Activated CD4-positive, alpha-beta T cell treated with anti-CD3 and anti-CD28 coated beads, Interleukin-2, amount 50 U/mL, for 16 hours (primary cell): ENCODE measurements at places on chromosomes 13 and 19.

DNA sequence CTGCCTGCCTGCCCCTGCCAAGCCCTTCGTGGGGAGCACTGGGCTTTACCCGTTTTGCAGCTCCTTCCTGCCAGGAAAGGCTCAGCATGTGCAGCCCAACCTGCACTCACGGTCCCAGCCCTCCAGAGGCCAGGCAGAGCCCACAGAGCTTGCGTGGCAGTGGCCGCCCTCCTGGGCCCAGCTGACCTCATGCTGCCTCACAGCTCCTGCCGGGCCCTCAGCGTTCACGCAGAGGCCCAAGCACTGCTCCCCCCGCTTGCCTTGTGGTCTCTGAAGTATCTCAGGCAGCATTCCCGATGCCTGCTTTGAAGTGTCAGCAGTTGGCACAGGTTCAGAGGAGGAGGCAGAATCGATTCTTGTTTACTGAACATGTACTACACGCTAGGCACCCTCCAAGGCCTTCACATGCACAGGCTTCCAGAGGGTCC lies 32.5 kb downstream of the CAPN12 start:
- DNase-seq, result no peak

DNA sequence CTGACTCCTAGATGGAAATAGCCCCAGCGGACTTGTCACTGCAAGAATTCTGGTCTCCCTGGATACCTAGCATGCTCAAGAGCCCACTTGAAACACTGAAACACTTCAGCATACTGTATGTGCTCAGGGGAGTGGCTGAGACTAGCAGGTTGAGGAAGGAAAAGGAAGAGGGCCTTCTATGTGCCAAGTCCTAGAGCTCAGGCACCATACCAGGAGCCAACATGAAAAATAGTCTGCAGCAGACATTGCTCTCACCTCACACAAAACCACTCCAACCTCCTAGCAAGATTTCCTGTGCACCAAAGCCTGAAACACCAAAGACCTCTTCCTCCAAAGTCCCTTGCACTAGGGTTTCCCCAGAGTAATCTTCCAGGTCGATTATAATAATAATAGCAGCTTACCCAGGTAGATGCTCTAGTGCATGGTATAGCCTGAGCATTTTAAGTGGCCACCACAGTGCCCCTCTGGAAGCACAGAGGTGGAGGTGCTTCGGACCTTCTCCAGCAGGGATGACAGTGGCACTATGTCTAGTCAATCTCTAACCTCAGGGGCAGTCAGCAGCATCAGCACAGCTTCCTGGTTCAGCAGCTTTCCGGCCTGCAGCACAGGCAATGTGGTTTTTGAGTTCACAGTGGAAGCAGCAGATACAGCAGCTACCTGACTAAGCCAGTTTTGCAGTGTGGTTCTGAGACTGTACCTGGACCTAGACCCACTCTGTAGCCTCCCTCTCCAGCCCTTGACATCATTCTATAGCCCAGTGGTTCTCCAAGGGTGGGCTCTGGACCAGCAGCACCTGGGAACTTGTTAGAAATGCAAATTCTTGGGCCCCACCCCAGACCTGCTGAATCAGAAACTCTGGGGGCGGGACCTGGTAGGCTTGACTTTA lies 45.6 kb upstream of the UBE2L5 start:
- peak; percentile 85 for DNase-seq

DNA sequence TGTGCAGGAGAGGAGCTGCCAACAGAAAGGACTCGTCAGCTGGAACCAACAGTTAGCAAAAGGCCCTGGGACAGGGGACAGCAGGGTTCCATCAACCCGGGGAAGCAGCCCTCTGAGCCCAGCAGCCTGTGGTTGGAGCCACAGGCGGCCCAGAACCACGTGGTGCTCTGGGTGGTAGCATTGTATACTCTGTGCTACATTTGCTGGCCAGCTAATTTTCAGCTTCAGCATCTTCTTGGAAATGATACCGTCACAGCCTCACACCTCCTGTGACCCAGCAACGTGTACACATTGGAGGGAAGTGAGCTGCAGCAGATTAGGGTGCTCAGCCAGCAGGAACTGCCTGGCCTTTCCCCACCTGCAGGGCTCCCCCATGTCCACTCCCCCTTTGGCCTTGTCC lies 13.1 kb upstream of the MTIF3 start:
- DNase-seq, result no peak

DNA sequence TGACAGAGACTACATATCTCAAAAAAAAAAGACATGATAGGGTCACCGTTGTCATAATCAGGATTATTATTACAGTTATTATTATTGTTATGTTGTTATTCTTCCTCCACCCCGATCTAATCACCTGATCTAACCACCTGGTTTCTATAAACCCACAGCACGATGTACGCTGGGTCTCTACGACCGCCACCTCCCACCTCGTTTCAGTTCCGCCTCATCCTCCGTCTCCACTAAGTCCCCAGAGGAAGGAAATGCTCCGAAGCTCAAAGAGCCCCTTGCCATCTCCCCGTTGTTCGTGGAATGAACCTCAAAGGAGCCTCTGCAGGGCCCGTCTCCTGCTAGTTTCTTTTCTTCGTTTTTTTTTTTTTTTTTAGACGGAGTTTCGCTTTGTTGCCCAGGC lies 15.9 kb upstream of the MEIS3 start:
- peak; percentile 50 for DNase-seq

DNA sequence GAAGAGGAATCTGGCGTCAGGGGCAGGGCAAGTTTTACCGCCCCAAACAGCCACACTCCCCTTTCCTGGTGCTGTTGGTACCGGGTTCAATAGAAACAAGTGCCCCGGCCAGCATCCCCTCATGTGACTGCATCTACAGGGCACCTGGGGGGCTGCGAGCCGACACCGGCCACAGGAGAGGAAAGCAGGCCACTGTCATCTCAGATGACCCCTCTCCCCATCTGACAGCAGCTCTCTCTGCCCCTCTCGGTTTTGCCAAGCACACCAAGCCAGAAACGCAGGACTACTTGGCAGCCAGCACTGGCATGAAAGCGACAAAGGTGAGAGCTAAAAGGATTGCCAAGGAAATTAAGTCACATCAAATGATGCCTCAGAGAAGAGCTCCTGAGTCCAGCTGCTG lies 37.1 kb downstream of the MLLT1 start:
- no peak for DNase-seq

- no peak for DNase-seq
Measured at GRCh38 chr13:30715837-30716236, 19.5 kb upstream of the ALOX5AP start.

GRCh38 chr13:48486362-48486761 lies 46.5 kb downstream of the RCBTB2 start:
- no peak for DNase-seq

GRCh38 chr19:45577111-45577905 lies 7.3 kb downstream of the OPA3 start:
- DNase-seq, result no peak

- peak; percentile 27 for DNase-seq
Measured at GRCh38 chr13:77565635-77566034, 30.1 kb downstream of the SCEL start.

- DNase-seq, result no peak
Measured at GRCh38 chr13:59638404-59638803, 525.3 kb downstream of the DIAPH3 start.

- DNase-seq, result no peak
Measured at GRCh38 chr13:20363603-20364002, 131.5 kb upstream of the GJB6 start.

GRCh38 chr19:51702825-51703574 lies 9.9 kb downstream of the SPACA6 start:
- DNase-seq, result no peak

DNA sequence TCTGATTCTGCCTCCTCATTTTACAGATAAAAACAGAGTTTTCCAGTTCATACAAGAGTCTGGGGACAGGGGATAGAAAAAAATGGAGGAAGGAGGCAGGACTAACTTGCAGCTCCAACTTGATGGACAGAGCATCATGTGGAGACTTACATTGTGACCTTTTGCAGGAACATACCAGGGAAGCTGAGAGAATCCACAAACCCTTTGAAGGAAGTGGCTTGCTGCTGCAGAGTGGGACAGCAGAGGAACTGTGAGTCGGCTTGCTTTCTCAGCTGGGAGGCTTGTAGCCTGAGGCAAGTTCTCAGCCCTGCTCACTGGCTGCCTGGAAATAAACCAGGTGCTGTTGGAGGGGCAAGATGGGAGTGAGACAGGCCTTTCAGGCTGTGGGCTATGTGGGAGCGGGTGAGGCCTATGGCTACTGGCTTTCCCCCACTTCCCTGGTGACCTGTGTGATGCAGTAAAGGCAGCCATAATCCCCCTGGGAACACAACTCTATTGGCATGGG lies 614.4 kb downstream of the KCTD12 start:
- no peak for DNase-seq

DNA sequence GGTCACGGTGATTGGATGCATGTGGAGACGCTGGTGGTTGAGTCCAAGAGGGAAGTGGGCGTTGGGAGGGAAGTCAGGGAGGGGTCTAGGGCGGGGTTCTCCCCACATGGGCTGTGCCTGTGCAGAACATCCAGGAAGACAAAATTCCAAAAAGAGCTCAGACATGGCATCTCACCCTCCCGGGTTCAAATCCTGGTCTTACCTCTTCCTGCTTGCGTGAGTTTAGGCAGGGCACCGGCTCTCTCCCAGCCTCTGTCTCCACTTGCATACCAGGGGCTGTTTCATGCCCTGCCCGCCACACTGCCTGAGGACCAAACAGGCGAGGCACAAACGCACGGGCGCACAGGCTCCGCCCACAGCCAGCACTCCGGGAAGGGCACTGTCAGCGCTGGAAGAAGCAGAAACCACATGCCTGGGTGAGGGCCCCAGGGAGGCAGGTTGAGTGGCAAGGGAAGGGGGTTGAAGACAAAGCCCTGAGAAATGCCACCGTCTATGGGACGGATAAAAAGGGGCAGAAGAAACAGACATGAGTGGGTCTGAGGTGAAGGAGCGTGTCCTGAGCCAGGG lies 123.6 kb upstream of the SOX1 start:
- DNase-seq, result no peak

DNA sequence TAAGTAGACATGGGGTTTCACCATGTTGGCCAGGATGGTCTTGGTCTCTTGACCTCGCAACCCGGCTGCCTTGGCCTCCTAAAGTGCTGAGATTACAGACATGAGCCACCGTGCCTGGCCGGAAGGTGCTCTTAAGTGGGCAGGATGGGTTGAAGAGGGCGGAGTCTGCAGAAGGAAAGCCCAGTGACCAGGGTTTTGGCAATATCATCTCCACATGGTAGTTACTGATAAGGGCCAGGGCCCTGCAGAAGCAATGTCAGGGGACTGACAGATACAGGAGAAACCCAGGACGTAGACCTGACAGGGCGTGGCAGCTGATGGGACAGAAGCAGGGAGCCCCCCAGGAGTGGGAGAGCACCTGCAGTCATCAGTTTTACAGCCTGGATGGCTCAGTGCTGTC lies 45.7 kb upstream of the RNF113B start:
- no peak for DNase-seq

DNA sequence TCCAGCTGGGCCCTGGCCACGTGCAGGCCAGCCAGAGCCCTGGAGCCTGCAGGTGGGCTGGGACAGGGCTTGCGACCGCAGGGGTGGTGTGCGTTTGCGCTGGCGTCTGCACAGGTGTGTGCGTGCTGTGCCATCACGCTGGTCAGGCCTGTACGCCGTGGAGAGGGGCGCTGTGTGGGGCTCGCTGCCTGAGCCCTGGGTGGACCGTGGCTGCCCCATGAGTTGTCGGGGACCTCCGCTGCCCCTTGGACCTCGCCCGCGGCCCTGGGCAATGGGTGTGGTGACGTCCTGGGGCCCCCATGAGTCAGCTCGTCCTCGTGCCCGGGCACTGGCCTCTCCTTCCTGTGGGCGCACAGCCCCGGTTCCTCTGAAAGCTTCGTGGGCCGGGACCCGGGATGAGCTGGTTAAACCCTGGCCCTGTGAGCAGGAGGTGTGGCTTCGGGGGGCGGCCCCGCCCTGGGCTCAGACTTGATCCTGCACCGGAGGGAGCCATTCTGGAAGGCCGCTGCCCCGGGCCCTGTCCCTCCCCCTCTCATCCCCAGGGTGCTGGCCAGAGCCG lies 6.8 kb downstream of the CSNK1G2 start:
- no peak for DNase-seq

DNA sequence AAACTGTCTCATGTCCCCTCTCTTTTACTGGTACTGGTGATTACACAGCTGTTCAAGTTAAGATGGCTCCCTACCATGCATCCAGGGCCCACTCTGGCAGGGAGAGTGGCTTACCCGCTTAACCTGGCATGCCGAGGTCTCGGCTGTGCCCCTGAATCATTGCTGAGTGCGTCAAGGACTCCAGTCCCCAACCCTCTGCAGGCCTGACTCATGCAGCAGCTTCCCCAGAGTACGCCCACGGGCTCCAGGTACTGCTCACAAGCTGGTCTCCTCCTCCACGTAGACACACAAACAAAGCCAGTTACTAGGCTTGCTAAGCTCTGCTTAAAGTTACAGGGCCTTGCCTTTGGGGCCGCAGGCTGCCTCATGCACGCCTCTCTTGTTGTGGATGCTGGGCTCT lies 447.4 kb downstream of the COG6 start:
- DNase-seq, result peak; percentile 88

DNA sequence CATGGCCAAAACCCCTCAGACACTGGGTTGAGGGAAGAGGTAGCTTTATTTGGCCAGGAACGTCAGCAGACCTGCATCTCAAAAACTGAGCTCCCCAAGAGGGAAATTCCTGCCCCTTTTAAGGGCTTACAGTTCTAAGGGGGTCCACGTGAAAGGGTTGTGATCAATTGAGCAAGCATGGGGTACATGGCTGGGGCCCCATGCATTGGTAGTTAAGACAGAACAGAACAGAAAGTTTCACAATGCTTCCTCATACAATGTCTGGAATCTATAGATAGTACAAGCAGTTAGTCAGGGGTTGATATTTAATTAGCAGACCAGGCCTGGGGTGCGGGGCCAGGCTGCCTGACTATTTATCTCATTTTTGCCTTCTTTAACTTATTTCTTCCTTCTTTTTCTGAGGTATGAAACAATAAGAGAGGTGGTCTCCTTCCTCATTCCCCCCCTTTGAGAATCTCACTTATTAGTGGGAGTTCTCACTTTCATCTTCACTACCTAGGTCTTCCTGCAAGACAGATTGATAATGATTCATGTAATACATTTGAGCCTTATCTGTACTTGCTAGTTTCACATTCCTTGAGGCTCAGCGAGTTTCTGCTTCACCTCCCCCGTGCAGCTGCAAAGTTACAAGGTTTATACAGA lies 84.8 kb downstream of the SLC25A15 start:
- no peak for DNase-seq

DNA sequence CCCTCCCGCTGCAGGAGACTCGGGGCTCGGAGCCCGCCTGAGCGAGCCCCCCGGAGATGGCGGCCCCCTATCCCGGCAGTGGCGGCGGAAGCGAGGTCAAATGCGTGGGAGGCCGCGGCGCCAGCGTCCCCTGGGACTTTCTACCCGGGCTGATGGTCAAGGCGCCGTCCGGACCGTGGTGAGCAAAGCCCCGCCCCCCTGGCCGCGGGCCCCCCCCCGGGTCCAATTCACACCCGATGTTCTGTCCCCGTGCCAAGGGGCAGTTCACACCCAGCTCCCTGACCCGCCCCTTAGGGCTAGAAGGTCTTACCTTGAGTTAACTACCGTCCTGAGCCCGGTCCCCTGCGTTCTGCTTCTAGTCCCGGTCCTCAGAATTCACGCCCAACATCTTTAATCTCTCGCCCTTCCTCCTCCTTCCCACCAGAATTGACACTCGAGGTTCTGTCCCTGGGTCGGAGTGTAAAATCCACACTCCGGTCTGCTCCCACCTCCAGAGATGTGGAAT lies 1.4 kb downstream of the NPAS1 start:
- DNase-seq, result no peak
